NCI-H774 (cell line): ENCODE measurements at places on chromosomes 16 and 17.

DNA sequence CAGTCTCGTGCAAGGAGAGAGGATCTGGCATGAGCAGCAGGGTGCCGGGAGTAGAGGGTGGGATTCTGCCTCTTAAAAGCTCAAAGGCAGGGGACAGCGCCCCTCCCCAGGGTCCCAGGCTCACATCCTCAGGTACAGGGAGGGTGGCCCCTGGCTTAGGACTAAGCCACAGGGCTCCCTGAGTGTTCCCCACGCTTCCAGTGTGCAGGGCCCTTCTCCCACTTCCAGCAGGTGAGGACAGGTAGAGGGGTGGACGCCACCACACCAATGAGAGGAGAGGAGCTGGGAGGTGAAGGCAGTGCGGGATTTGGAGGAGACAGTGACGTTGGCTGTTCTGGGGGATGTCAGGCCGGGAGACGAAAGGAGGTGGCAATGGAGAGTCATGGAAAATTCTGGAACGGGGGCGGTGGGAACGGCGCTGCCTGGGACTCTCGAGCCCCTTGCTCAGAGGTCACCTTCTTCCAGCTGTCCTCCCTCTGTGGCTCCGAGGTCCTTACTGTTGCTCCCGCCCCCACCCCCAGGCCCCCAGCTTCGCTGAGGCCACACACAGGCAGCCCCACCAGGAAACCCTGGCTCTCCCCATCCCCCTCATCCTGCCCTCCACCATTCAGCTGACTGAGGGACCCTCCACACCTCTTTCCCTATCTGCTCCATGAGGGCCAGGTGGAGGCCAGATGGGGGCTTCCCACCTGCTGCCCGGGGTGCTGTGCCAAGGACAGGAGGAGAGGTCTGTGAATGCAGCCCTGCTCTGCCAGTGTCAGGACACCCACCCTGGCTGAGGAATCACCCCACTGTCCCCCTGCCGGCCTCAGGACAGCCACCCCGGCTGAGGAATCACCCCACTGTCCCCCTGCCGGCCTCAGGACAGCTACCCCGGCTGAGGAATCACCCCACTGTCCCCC is 57.7 kb upstream of the ACSF3 start:
- no peak for DNase-seq

- DNase-seq, result no peak
Measured at GRCh38 chr16:12096157-12096777, 119.7 kb downstream of the SNX29 start.

DNA sequence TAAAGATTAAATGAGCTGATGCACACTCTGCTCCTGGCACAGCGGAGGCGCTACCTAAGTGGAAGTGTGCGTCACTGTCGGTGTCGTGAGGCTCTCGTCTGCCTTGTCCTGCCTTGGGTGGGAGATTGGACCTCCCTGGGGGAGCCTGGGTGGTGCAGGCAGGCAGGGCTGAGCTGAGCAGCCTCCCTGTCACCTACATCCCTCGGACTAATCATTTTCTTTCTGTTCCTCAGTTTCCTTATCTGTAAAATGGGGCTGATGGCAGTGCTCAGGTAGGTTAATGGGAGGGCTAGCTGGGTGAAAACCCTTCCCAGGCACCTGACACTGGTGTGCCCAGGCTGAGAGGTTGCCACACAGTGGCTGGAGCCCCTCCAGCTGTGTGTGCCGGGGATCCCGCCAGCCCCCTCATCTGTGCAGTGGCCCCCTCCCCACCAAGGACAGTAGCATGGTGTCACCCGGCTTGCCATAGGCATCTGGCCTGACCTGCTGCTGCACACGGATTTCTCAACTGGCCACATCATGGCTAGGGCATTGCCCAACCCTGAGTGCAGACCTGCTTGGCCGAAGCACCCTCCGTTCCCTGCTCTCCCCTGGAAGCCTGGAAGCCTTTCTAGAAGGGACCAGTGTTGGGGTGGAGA is 4.3 kb downstream of the ADCY7 start:
- DNase-seq, result no peak

GRCh38 chr17:49822829-49823228 is 25.0 kb downstream of the TAC4 start:
- no peak for DNase-seq

GRCh38 chr16:67252609-67253497 is 4.1 kb downstream of the SLC9A5 start:
- no peak for DNase-seq

- DNase-seq, result no peak
Measured at GRCh38 chr16:23140107-23140506, 9.1 kb downstream of the USP31 start.

- no peak for DNase-seq
Measured at GRCh38 chr17:9470171-9470570, 105.4 kb downstream of the STX8 start.

DNA sequence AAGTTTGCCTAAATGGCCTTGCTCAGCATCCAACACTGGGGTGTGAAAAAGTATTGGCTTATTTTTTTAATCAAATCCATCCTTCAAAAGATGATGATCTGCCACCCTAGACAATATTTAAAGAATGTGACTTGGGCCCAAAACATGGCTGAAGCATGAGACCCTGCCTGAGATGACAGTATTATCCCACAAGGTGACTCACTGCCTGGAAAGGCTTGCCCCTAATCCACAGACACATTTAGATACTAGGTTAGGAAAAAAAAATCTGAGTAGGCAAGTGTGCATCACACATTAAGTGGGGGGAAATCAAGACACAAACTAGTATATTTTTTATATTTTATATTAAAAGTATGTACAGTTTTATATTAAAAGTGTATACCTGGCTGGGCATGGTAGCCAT is 38.4 kb downstream of the TOM1L2 start:
- no peak for DNase-seq

- DNase-seq, result no peak
Measured at GRCh38 chr17:69853541-69854224, 221.3 kb upstream of the KCNJ16 start.

DNA sequence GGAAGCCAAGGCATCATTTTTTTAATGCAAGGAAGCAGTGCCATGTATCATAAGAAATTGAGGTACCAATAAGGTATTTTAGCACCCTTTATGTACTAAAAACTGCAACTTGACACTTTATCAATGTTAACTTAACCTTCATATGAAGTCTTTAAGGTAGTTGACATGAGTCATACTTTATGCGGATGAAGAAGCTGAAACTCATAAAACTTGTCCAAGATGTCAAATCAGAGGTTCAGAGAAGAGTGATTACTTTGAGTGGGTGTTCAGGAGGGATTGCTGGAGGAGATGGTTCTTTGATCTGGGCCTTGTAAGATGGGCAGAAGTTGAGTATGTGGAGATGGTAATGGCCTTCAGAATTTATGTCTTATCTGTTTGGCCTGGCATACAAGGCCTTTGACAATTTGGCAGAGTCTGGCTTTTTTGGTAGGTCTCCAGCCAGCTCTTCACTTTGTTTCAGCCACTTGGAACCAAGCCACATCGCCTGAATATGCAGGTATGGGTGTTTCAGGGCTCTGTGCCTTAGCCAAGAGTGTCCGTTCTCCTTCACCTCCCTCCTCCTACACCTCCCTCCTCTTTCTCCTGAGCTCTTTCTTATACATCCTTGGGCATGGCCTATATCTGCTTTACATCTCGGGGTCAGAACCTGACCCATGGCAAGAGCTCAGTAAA is 23.7 kb downstream of the YPEL2 start:
- DNase-seq, result no peak

GRCh38 chr16:47278306-47278970 is 134.7 kb upstream of the NETO2 start:
- no peak for DNase-seq

DNA sequence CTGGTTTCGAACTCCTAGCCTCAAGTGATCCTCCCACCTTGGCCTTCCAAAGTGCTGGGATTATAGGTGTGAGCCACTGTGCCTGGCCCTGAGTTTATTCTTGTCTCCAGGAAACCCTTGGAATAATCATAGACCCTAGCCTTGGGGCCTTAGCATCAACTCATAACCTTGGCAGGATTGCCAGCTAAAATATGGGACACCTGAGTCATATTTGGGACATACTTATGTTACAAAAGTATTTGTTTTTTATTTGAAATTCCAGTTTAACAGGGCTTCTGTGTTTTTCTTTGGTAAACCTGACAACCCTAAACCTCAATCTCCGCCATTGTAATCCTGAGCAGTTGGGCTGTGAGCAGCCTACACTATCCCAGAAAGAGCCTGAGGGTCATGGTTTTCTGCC is 28.6 kb upstream of the TNS4 start:
- DNase-seq, result no peak

DNA sequence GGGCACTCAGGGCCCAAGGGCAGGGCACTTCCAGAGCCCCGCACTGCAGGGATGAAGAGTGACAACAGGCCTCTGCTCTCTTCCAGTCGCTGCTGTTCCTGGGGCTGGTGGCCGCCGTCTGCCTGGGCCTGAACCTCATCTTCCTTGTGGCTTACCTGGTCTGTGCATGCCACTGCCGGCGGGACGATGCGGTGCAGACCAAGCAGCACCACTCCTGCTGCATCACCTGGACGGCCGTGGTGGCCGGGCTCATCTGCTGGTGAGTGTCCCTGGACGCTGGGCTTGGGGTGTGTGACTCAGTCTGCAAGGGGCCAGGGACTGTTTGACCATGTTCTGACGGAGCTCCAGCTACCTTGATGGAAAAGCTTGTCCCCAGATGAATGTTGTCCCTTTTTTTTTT is 9.0 kb downstream of the TTYH2 start:
- no peak for DNase-seq

GRCh38 chr16:84050316-84050715 is 7.7 kb upstream of the SLC38A8 start:
- DNase-seq, result no peak

DNA sequence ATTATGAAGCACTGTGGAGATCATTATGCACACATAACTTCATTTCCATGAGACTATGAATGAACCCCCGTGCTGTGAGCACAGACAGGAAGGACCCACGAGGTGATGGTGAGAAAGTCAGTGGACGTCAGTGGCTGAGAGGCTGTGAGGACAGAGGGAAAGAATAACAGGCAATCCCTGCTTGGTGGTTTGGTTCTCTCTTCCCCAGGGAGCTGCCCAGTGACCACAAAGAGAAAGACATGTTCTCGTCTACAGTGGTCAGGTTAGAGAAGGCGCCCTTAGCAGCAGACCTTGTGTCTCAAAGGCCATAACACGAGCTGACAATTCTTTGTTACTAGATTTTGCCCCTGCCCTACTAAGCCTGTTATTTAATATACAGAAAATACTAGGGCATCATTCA is 609.2 kb downstream of the TOX3 start:
- DNase-seq, result no peak
